EH (cell line): ENCODE measurements at places on chromosomes 2 and 18.
A peak's percentile ranks its signal among the peaks of the same experiment; 100 is the strongest.

GRCh38 chr2:188235364-188235763, 56.3 kb upstream of the GULP1 start:
- no peak for DNase-seq

GRCh38 chr2:156031121-156031520, 301.4 kb downstream of the NR4A2 start:
- DNase-seq = no peak

- peak; percentile 97 for DNase-seq
Observed at GRCh38 chr2:224585211-224586088, at the start of gene CUL3. TSS of gene CUL3 (minus strand) at chr2:224585363. CDS start at chr2:224585009, 354 bp downstream.

GRCh38 chr2:161708350-161708975, 84.2 kb downstream of the SLC4A10 start:
- DNase-seq = no peak

DNA sequence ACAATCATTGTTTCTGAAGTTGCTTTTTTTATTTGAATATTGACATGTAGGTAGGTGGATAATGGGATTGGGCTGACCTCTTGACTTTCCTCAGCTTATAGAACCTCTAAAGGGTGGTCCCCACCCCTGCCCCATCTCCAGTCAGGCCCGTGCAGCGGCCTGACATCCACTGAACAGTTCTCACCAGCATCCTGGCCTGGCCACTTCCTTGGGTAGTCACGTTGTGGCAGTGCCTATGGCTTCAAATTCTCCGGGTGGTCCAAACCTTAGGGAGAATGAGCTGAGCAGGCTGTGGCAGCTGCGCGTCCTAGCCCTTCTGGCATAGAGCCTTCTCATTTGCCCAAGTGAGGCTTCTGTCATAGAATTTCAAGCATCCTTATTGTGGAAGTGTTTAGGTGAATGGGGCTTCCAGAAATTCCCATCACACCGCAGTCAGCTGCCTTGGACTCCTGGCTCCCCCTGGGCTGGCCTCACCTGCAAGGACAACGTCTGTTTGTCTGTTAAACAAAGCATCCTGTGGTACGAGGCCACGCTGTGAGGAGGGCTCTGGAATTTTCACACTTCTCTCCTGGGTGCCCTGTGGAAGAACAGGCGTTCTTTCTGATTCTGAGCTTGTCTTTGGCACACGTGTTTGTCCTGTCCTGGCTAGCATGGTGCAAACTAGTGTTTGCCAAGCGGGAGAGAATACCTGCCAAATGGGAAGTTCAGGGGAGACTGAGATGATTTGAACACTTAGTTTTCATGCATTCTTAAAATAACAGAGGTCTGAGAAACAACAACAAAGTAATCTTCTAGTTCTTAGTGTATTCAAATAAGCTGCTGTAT, 31.8 kb upstream of the OTOS start:
- no peak for DNase-seq

GRCh38 chr18:5420906-5421305, 122.9 kb downstream of the EPB41L3 start:
- no peak for DNase-seq

GRCh38 chr18:55790296-55790695, 202.3 kb upstream of the TCF4 start:
- peak; percentile 95 for DNase-seq

GRCh38 chr2:237594514-237594871, 4.0 kb upstream of the RAB17 start:
- no peak for DNase-seq

DNA sequence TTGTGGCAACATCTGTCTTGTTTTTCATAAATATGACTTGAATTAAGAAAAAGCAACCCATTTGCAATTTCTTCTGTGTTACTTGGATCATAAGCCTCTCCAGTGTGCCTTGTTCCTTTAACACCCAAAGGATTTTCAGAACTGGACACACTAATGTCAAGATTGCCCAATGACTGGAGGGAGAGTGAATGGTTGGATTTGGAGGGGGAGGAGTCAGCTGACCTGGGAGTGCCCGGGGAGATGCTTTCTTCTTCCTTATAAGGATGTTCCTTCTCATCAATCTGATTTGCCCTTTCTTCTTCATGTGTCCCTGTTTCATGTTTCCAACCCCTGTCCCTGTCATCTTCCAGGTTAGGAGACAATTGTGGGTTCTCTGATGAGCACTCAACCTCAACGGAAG, 48.8 kb downstream of the ALPK2 start:
- DNase-seq = peak; percentile 90

DNA sequence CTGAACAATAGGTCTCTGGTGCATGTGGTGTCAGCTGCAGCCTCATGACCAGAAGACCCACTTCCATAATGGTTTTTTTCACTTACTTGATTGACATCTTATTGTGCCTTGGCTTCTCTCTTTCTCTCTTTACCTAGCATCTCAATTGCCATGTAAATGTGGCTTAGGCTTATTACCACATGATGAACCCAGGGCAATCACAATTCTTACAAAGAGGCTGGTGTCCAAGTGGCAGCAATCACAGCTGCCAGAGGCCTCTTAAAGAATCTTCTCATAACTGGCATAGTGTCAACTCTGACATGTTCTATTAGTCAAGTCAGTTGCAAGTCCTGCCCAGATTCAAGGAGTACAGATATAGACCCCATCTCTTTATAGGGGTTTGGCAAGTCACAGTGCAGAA, 1224.8 kb downstream of the SUCLG1 start:
- DNase-seq = no peak

- peak; percentile 26 for DNase-seq
Observed at GRCh38 chr18:74946646-74947375, 262.1 kb downstream of the PTGR3 start.

DNA sequence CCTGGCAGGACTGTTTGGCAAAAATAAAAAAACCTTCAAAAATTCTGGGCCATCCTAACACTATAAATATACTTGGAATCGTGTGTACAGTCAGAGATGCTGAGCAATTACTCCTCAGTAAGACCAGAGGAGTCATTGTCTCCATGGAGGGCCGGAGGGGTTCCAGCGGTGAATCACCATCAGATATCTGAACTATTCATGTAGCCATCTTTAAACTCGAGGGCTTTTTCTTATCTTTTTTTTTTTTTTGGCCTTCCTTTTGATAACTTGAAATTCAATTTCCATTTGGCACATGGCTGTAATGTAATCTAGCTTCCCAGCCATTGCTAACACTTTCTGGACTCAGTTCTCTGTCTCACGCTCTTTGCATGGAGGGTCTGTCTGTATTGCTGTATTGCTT, 7.4 kb upstream of the FHL2 start:
- peak; percentile 96 for DNase-seq

- DNase-seq = no peak
Observed at GRCh38 chr18:23302511-23302850, 150.6 kb upstream of the RIOK3 start.

GRCh38 chr2:20077411-20077940, 26.0 kb upstream of the LAPTM4A start:
- DNase-seq = no peak

- no peak for DNase-seq
Observed at GRCh38 chr18:33751613-33752221, 173.7 kb downstream of the ASXL3 start.

GRCh38 chr2:186058614-186059013, 320.0 kb downstream of the FSIP2 start:
- no peak for DNase-seq

DNA sequence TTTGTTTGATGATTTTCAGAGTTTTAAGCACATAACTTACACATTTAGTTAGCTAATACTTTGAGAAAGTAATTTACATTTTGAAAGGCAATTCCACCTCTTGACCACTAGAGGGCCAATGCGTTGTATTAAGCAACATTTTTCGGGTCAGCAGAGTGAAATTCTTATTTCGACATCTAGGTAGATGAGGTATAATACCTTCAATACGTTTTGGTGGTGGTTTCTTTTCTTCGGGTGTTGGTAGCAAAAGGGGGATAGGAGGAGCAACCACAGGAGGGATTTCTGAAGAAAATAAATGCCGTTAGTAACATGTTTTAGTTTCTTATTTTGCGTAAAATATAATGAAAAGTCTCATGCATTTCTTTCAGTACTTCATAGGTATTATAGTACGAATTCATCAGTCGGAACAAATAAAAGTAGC, 106.3 kb downstream of the TTN start:
- DNase-seq = peak; percentile 28

- peak; percentile 9 for DNase-seq
Observed at GRCh38 chr2:178101321-178102079, 10.7 kb upstream of the RBM45 start.

GRCh38 chr2:241216211-241216761, 27.8 kb downstream of the ANO7 start:
- peak; percentile 77 for DNase-seq

GRCh38 chr2:82282111-82282882, 1977.7 kb upstream of the LRRTM1 start:
- no peak for DNase-seq

GRCh38 chr2:141162314-141162713, 968.5 kb downstream of the LRP1B start:
- peak; percentile 10 for DNase-seq

DNA sequence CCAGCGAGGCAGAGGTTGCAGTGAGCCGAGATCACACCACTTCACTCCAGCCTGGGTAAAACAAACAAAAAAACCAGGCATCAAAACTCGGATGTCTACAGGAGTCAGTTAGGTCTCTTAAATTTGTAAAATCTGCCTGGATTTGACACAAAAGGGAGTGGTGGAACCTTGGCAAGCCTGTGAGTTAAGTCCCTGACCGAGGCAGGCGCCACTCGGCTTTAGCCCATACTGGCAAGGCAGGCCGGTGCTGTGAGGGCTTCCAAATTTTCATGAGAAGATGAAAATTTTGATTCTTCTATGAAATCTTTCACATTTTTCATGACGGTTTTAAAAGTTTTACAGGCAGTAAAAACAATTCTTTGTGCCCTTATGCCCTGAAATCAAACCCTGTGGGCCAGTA, 165.8 kb downstream of the FMNL2 start:
- no peak for DNase-seq

- no peak for DNase-seq
Observed at GRCh38 chr2:134609924-134610513, 108.8 kb downstream of the TMEM163 start.

DNA sequence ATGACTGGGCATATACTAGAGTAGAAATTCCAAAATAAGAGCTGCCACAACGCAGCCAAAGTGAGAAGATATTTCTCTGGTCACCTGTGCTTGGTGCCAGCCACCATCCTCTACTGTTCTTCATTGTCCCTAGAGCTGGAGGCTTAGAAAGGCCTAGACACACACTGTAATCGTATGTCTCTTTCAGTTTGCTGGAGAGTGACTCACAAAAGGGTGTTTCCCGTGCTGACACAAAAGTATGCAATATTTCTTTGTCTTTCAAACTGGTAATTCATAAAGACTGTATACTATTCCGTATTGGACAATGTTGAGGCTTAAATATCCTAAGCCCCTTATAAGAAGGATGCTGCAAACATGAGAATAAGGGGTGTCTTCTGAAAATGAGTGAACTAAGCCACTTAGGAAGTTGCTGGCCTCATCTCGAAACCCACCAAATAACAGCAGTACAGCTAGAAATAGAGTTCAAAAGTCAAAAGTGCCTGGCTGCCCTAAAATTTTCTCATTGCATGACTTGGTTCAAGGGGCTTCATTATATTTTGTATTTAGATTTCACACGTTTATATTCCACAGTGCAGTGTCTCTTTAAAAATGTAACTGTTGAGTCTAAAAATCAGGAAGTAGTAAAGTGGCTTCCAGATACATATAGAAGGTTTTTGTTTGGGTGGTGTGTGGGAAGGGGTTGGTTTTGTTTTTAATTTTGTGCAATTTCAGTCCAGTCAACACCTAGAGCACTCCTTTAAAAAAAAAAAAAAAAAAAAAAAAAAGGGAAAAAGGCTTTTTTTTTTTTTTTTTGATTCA, 601.1 kb downstream of the ARHGAP15 start:
- peak; percentile 25 for DNase-seq

- DNase-seq = no peak
Observed at GRCh38 chr2:60334610-60335009, 218.8 kb downstream of the BCL11A start.

GRCh38 chr2:46615555-46615954, 136.2 kb downstream of the TMEM247 start:
- DNase-seq = no peak

GRCh38 chr2:109170645-109171044, 41.6 kb downstream of the SH3RF3 start:
- DNase-seq = no peak

DNA sequence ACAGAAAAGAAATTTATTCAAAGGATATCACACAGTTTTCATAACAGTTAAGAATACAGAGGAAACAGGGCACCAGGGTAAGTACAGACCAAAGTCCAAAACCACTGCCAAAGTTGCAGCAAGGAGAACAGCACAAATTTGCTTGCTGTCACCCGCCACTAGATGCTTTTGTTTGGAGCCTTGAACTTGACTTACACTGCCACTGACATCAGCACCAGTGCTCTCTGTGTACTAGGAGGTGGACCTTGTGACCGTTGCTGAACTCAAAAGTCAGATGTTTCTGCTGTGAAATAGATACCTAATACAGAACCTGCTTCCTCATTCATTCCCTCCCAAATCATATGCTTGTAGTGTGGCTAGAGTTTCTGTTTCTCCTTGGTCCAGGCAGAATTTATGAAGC, 578.3 kb upstream of the TMEFF2 start:
- no peak for DNase-seq

DNA sequence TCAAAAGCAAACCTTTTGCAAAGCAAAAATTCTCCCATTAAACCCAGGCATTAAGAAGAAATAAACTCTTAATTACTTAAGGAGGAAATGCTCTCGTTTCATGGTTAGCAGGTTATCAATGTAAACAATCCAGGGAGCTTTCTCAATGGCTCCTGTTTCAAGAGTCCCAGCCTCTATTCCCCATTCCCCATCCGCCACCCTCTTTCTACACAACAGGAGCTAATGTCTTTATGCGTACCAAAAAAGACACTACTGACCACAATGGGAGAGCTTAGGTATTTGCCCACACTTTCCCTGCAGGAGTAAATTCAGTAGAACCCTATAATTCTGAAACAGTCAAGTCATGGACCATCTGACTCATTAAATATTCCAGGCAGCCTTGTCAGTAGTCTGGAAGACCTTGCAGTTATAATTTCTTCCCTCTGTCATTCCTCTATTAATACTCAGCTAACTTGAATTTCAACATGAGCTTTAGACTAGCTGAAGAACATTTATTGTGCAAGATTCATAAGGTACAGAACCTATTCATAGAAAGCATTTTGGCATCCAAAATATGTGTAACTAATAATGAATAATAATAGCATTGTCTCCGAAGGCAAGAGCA, 48.6 kb downstream of the SLC8A1 start:
- peak; percentile 96 for DNase-seq

GRCh38 chr18:63113899-63114565, 205.5 kb downstream of the BCL2 start:
- no peak for DNase-seq

- DNase-seq = peak; percentile 85
Observed at GRCh38 chr18:44654573-44654972, 26.1 kb upstream of the SETBP1 start.

DNA sequence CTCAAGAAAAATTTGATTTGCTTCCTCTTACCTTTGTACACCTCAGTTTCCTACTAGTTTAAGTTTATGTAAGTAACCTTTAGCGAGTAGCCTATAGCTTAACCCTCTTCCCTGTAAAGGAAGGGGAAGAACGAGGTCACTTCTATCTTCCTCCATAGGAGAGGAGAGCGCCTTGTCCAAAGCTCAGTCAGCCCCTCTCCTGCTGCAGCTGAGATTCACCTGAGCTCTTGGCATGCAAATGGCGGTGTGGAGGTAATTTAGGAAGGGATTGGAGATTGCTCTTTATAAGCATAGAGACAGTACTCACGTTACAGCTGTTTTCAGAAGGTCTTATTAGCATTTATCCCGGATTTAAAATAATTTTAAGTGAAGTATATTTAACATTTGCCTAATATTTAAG, 27.8 kb upstream of the SERPINB12 start:
- DNase-seq = no peak
